ENCODE measurements at places on chromosomes 11 and 22.
A peak's percentile ranks its signal among the peaks of the same experiment; 100 is the strongest.

DNA sequence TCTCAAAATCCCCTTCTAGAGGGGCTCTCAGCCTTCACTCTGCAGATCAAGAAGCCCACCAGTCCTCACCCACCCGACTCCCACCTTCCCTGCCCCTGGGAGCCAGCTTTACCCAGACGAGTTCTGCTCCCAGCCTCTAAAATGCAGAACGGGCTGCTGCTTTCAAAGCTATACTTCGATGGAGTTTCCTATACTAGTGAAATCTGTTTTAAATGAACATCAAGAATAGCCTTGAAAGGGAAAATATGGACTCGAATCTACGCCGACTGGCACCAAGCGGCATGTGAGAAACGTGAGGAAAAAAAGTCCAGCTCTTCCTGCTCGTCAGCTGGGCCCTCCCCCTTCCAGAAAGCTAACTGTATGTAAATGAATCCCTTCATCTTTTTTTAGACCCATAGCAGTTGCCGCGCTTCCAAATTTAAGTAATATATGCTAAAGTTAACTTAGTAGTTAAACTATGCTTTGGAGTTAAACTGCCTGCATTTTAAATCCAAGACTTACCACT, 211.7 kb downstream of the NTM start:
- no peak for DNase-seq

- no peak for DNase-seq
Measured at GRCh38 chr11:43532041-43532440, 148.5 kb upstream of the HSD17B12 start.

- no peak for DNase-seq
Measured at GRCh38 chr11:109957000-109957399, 136.2 kb upstream of the ZC3H12C start.

GRCh38 chr11:120462825-120463224, 48.7 kb upstream of the GRIK4 start:
- DNase-seq: no peak

GRCh38 chr11:3865388-3866193, 10.1 kb downstream of the STIM1 start:
- no peak for DNase-seq

DNA sequence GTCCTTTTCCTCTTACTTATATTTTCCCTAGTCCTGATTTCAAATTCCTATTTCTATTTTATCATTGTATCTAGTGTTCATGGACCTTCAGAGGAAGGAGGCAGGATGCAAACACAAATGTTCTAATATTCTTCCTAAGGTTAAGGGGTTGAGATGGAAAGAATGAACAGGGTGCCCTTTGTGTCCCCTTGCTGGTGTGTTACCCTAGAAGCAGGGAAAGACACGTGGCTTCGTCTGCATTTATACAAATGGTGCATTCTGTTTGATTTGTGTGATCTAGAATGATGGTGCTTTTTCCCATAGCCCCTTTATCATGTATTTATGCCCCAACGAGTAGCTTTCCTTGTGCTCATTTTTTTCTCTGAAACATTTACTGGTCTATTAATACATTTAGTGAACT, 76.2 kb downstream of the PLEKHA7 start:
- DNase-seq: no peak

DNA sequence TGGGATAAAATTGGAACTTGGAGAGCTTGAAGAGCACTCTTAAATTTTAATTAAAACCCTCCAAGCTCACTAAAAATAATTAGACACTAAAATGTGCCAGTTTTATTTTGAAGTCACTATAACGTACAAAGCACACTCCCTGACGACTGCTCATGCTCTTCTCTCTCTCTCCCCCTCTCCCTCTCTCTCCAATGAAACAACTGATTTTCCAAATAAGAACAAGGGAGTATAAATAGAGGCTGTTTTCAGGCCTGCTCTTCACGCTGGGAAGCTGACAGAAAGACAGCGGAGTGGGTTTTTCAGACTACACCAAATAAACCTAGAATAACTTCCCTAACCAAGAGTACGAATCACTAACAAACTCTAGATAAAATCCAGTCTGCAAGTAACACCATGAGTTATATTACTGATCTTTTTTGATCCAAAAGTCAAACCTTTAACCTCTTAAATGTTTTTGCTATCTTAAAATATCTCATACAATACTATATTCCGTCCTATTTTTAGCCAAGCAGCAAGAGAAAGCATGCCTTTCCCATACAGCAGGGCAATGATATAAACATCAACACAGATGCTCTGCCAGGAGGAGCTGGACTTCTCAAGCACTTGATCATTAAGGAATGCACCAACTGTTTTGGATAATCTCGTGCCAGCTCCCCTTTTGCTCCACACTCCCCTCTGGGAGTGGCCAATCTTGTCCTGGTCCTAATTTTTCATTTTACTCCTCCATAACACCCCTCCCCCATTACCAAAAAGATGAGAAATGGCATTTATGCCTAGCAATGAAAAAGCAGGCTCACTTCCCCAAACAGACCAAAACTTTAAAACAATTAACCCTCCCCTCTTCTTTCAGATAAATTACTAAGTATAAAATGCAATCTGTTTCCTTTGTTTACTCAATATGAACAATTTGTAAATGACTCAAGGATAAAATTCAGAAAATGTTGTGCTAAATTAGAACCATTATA, 116.9 kb downstream of the SOX6 start:
- peak; percentile 74 for DNase-seq

DNA sequence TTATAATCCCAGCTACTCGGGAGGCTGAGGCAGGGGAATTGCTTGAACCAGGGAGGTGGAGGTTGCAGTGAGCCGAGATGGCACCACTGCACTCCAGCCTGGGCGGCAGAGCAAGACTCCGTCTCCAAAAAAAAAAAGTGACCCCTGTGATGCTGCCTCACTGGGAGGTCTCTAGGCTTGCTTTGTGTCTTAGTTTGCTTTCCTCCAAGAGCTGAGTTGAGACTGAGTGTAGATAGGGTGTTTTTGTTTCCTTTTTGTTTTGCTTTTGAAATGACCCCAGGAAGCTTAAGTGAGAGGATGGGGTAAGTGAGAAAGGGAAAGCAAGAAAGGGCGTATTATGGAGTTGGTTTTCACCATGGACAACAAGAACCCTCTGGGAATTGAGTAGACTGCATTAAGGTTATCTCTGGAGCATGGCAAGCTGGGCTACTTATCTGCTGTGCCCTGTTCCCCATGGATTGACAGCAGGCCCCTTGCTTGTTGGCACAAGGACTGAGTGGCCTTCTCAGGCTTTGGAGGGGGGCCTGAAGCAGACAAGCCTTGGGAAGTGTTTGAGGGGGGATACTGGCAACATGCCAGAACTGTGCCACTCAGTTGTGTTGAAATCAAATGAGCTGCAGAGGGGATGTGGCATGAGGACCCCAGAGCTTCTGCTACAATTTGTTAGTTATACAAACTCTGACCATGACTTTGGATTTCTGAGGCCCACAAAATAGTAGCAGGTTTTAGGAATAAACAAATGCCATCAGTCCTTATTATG, 300.6 kb upstream of the C11orf87 start:
- DNase-seq: no peak

DNA sequence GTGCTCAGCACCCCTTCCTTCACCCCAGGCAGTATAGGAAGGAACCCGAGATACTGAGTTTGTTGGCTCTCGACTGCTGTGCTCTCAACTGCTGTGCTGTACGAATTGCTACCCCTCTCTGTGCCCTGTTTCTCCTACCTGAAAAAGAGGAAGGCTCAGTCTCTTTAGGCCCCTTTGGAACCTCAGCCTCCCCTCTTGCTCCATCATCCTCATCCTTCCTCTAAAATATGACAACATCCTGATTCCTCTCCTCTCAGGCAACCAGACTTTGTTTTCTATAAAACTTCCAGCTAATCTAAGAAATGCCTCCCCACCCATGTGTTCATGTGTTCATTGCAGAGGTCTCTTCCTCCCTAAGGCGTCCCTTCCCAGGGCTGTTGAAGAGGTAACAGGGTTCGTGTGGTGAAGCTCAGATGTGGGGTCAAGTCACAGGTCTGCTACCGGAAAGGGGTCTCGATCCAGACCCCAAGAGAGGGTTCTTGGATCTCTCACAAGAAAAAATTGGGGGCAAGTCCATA, 35.5 kb upstream of the CD82 start:
- no peak for DNase-seq

DNA sequence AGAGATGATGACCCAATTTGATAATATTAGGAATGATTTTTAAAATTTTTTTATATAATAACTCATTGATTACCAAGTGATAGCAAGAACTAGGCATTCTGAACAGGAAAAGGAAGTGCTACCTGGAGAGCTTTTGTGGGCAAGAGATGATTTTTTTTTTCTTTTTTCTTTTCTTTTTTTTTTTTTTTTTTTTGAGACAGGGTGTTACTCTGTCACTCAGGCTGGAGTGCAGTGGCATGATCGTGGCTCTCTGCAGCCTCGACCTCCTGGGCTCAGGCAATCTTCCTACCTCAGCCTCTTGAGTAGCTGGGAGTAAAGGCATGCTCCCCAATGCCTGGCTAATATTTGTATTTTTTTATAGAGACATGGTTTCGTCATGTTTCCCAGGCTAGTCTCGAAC, 40.4 kb downstream of the TNRC6B start:
- DNase-seq: no peak

DNA sequence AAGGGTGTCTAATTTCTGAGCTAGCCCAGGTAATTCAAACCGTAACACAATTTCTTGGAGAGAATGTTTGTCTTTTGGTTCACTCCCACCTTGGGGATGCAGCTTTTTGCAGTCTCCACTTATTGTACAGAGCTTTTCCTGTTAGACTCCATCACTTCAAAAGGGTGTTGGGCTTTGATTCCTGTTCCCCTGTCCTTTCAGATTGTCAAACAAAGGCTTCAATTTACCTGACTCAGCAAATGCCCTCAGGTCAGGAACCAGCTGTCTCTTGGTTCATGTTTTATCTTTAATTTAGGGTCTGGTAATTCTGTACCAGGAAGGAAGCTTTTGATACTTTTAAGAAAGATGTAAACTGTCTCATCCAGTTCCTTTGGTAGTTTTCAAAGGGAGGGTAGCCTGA, 880.6 kb downstream of the NTM start:
- DNase-seq: no peak

- DNase-seq: no peak
Measured at GRCh38 chr22:49886346-49887063, 31.7 kb downstream of the ALG12 start.

DNA sequence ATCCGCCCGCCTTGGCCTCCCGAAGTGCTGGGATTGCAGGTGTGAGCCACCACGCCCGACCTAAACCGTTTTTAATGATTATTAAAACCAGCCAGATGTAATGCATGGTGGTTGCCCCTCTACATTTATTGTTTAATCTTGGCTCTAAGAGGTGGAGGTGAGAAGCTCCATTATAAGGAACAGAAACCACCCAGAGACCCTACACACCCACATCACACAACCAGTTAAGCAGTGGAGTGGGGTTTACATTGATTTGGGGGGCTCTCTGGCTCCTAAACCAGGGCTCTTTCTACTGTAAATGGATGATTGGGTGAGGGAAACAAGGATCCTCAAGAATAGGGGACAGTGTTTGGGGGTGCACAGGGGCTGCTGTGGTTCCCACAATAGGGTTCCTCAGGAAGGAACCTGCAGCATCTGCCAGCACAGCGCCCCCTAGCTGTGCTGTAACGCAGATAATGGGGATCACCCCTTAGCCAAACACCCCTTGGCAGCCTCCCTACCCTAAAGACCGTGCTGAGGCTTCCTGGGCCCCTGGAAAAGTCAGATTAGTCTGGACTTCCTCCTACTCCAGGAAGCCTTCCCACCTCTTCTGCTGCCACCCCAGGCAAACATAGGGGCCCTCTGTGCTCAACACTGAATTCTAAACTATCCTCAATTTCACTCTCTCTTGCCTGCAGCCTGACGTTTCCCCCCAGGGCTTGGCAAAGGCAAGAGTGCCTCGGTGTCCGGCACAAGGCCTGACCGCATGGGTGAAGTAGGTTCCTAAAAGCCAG, 2.4 kb downstream of the MPST start:
- DNase-seq: peak; percentile 47

DNA sequence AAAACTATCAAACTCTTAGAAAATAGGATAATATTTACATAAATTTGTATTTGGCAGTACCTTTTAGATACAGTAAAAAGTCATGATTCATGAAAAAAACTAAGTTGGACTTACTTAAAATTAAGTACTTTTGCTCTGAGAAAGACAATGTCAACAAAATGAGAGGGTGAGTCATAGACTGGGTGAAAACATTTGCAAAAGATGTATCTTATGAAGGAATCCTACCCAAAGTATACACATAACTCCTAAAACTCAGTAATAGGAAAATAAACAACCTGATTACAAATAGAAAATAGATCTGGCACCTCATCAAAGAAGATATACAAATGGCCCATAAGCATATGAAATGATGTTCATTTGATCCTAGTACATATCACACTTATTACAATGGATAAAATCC, 1154.6 kb downstream of the JRKL start:
- no peak for DNase-seq

GRCh38 chr22:45864959-45865476, 111.9 kb downstream of the WNT7B start:
- no peak for DNase-seq

DNA sequence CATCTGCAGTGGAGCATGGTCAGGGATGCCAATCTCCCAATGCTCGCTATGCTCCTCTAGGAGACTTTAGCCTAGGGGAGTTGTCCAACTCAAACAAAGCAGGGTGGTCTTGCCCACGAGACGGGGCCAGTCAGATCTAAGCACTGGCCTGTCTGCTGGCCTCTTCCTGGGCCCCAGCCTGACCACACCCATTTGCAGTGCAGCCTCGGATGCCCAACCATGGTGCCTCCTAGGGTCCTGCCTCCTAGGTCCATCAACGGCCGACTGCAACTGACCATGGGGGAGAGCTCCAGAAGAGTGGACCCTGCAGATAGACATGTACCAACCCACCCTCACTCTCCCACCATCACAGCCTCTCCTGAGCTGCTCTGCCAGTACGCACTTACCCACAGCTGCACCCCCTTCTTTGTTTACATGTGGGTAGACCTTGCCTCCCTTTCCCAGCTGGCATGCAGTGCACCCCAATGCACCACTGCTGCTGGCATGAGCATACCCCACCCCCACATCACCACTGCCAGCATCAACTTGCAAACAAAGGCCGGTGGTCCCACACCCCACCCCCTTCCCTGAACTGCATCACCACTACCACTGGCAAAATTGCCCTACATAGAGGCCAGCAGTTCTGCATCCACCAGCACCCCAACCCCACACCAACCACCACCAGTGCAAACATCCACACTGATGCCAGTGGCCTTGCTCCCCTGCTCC, 27.6 kb upstream of the ARL14EP start:
- no peak for DNase-seq
